Stimulated activated CD8-positive, alpha-beta memory T cell treated with anti-CD3 and anti-CD28 coated beads, Interleukin-2, amount 100 ng/mL, for 1 hour (primary cell): ENCODE measurements at places on chromosomes 5 and 9.

DNA sequence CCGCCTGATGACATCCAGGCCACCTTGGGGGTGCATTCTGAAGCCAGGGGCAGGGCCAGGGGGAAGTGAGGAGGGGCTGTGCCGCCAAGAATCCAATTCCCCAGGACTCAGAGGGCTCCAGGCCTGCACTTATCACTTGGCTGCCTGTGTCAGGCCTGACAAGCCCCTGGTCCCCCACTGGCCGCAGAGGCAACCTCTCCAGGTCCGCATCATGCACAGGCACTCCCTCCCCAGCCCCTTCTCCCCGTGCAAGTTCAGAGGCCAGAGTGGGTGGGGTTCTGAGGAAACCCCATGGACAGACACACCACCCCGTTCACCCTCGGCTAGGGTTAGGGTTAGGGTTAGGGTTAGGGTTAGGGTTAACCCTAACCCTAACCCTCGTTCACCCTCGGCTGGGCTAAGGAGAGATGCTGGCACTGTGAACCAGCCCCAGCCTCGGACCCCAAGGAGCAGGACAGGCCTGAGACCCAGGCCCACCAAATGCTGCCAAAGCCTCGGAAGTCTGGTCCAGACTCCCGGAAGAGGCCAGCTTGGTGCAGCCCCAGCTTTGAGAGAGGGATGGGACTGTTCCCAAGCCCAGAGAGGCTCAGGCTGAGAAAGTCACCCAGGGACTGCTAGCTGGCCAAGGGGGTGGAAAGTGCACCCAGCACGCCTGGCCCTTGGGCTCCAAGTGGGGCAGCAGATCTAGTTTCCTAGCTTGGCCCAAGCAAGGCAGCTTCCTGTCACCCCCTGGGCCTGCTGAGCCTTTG, 4.9 kb downstream of the LCN2 start:
- DNase-seq, result no peak

GRCh38 chr9:117486426-117486825, 71.6 kb upstream of the ASTN2 start:
- DNase-seq, result no peak

DNA sequence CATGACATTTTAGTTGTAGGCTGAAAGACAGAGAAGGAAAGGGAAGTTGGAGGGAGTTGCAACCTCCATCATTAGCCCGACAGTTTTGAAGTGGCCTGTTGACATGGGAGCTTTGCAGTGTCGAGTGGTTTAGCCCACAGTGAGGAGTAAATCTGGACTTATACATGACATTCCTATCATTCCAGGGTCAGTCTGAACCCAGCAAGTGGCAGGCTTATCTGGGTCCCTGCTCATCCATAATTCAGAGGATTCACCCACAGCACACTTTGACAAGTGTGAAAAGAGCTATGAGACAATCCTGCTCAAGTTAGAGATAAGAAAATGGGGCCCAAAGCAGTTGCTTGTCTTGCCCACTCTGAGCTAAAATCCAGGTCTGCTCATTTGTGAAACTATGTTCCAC, 8.4 kb upstream of the TNC start:
- DNase-seq, result no peak

DNA sequence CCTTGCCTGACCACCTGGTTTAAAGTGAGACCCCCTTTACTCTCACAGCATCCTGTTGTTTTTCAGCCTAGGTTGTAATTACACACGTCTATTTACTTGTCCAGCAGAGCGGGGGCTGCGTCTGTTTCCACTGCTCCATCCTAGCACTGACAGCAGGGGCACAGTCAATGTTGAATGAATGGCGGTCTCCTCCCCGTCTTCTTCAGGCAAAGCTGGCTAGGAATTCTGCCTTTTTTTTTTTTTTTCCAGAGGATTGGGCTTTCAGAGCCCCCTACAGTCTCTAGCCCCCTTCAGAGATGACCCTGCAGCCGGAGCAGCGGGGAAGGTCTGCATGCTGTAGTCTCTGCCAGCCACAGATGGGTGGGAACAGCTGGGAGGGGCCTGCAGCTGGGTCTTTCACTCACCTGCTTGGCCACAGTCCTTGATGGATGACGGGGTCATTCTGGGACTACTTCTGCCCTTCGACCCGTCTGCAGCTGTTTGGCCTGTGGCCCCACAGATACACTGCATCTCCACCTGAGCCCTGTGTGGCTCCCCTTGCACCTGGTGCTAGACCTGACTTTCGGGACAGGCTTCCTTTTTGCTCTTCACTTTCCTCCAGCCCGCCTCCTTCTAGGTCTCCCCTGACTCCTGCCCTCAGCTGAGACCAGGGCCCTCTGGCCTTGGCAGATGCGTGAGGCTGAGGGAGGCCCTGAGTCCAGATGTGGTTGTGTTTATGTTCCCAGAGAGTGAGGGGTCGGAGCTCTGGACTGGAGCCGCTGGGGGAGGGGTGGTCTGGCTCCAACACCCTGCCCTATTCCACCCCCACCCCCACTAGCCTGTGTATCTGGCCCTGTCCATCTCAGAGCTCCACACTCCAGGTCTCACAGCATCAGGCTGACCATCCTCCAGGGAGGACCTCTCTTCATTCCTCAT, 8.0 kb downstream of the PITX1 start:
- no peak for DNase-seq

- DNase-seq, result no peak
Observed at GRCh38 chr5:176583076-176583475, 26.9 kb downstream of the GPRIN1 start.

- no peak for DNase-seq
Observed at GRCh38 chr9:4768681-4769080, 24.1 kb upstream of the RCL1 start.

DNA sequence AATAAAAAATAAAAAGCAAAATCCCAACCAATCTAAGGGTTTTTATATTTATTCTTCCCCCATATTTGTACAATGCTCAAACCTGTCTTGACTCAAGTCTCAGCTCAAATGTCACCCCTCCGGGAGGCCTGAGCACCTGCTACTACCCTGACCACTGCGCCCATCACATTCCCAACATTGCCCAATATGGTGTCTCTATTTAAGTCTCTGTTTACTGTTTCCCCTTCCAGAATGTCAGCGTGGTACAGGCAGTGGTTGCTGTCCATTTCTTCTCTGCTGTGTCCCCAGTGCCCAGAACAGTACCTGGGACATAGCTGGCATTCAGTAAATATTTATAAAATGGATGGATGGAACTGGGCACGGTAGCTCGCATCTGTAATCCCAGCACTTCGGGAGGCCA, 47.3 kb upstream of the PRRC2B start:
- DNase-seq, result no peak

- DNase-seq, result no peak
Observed at GRCh38 chr9:114805670-114806525, at the start of gene TNFSF15. TSS of gene TNFSF15 (minus strand) at chr9:114806039. CDS start at chr9:114806012, 27 bp downstream.

DNA sequence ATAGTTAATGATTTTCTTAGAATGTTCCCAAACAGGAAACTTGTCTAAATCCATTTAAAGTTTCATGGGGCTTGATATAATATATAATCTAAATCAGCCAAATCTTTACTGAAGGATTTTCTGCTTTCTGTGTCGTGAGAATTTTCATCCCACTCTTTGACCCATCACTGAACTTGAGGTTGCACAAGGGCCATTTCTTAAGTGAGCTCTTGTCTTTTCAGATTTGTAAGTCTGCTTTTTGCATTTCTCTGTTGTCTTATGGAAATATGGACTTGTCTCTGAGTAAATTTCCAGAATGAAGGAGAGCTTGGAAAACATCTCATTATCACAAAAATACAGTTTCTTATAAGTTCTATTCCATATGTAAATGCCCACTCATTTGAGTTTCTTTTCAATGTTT, 149.2 kb upstream of the ARRDC3 start:
- DNase-seq, result no peak

GRCh38 chr9:133873009-133873408, 119.1 kb downstream of the VAV2 start:
- DNase-seq, result no peak
